ENCODE measurements at places on chromosomes 16 and 17.

DNA sequence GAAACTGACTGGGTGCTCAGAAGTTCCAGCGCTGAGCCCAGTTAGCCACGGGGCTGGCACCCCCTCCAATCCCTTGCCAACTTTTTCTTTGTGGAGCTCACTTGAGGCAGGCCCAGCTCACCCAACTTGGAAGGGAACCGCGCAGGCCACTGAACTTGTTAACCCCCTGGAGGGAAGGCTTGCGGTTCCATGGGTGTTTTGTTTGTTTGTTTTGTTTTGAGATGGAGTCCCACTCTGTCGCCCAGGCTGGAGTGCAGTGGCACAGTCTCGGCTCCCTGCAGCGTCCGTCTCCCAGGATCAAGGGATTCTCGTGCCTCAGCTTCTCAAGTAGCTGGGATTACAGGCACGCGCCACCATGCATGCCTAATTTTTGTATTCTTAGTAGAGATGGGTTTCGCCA, 34.1 kb upstream of the NDRG4 start:
- no peak for DNase-seq

DNA sequence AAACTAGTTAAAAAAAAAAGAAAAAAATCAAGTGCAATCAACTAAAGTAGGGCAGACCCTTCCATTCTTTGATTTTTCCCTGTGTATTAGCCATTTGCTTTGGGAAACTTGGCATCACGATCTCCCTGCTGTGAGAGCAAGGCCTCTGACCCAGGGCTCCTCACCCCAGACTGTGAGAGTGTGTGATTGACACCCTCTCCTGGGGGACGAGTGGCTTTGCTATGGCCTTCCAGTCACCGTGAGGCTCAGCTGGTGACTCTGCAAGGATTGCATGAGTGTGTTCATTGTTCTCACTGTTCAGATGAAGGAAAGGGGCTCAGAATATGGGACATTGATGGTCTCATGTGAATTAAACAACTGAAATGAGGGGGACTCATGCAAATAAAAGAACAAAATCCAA, 69.0 kb upstream of the BCAR1 start:
- no peak for DNase-seq

DNA sequence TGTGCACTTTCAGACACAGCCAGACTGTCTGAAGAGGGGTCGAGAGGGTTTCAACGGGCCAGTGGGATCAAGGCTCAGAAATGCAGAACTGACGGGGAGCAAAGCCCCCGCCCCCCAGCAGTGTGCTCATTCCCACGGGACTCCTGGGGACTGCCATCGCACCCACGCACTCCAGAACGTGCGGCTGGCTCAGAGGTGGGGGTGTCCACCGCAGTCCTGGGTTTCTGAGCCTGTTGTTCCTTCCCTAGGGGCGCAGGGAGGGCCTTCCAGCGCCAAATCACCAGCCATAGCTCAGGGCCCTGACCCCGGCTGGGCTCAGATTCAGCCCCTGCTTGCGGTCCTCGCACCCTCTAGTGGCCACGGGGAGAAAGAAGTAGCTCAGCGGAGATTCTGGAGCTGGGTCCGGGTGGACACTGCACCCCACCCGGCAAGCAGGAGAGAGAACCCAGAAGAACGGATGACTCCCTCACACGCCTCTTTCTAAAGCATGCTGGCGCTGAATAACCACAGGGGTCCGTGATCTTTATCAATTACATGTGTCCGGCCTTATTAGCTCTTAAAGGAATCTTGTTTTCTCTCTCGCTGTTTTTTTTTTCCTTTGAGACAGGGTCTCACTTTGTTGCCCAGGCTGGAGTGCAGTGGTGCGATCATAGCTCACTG, 45.0 kb upstream of the USP7 start:
- DNase-seq = no peak

DNA sequence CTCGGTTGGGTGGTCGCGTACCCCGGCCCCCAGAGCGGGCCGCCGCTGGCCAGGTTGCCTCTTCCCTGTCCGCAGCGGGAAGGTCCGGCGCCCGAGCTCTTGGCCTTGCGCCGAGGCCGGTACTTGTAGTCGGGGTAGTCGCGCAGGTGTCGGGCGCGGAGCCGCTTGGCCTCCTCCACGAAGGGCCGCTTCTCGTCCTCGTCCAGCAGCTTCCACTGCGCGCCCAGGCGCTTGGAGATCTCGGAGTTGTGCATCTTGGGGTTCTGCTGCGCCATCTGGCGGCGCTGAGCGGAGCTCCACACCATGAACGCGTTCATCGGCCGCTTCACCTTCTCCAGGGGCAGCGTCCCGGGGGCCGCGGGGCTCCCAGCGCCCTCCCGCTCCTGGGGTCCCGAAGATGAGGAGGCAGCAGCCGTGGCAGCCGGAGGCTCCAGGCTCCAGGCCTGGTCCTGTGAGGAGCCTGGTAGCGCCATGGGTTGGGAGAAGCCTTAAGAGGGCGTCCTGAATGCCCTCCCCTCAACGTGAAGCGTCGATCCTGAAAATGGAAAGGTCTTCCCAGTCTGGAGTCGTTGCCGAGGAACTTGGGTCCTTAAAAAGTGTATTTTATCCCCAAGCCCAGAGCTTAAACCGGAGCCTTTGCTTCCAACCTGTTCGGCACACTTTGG, 558 bp downstream of the SOX15 start:
- no peak for DNase-seq

DNA sequence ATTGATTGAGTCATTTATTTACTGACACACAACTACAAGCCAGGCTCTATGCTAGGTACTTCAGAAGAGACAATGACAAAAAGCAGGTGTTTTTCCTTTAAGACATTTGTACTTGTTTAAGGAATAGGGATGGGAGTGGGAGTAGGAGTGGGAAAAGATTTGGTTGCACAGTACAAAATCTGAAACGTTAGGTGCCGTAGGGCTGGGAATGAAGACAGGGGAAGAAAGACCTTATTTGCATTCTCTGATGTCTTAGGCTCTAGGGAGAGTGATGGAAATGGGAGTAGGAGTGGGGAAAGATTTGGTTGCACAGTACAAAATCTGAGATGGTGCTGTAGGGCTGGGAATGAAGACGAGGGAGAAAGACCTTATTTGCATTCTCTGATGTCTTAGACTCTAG, 28.7 kb upstream of the OR4D1 start:
- DNase-seq = no peak

DNA sequence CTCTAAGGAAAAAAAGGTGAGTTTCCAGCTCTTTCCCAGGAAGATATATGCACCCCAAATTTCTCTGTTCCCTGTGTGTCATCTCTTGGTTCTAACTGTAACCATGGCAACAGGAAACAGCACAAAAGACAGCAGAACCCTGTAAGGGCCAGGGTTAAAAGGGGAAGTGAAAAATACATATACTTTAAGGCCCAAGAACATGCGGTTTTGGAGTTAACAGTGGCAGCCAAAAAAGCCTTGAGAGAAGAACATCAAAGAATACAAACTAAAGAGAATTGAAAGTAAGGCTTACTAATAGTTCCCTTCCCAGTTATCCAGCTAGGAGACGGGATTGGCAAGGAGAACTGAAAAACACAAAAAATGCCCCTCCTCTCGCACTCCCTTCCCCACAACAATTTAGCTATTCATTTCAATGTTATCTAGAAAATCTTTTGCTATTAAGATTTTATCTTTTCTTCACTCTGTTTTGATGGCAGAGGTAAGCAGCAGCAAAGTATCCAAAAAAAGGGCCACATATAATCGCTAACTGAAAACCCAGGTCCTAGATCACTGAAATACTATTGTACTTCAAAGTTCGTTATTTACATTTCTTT, 1.5 kb downstream of the SPOP start:
- no peak for DNase-seq

DNA sequence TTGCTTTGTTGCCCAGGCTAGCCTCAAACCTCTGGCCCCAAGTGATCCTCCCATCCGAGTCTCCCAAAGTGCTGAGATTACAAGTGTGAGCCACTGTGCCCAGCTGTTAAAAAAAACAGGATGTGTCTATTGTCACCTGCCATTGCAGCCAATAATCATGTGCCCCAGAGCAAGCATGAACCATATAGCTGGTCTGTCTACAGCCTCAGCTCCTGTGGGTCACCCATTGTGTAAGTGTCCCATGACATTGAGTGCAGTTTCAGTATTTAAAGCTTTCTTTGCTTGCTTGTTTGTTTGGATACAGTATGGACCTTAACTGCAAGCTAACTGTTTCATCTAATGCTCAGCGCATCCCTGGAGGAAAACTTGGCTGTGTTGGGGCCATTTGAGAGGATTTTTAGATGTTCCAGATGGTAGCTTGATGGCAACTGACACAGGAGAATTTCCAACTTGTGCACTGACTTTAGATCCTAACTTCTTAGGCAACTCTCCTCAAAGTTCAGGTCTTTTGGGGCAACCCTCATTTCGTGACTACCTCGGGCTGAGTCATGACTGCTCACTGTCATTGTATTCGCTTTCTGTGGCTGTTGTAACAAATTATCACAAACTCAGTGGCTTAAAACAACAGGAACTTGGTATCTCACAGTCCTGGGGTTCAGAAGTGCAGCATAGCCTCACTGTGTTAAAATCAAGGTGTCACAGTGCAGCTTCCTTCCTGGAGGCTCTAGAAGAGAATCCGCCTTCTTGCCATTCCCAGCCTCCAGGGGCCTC, 30.3 kb upstream of the ADORA2B start:
- no peak for DNase-seq

GRCh38 chr16:82991966-82992675, 365.4 kb downstream of the CDH13 start:
- no peak for DNase-seq

- no peak for DNase-seq
These were observed 101.2 kb downstream of the KCNJ2 start for GRCh38 chr17:70270554-70270953.

- DNase-seq = peak; percentile 33
These were observed 1.1 kb upstream of the ADCY7 start for GRCh38 chr16:50265260-50265659.

DNA sequence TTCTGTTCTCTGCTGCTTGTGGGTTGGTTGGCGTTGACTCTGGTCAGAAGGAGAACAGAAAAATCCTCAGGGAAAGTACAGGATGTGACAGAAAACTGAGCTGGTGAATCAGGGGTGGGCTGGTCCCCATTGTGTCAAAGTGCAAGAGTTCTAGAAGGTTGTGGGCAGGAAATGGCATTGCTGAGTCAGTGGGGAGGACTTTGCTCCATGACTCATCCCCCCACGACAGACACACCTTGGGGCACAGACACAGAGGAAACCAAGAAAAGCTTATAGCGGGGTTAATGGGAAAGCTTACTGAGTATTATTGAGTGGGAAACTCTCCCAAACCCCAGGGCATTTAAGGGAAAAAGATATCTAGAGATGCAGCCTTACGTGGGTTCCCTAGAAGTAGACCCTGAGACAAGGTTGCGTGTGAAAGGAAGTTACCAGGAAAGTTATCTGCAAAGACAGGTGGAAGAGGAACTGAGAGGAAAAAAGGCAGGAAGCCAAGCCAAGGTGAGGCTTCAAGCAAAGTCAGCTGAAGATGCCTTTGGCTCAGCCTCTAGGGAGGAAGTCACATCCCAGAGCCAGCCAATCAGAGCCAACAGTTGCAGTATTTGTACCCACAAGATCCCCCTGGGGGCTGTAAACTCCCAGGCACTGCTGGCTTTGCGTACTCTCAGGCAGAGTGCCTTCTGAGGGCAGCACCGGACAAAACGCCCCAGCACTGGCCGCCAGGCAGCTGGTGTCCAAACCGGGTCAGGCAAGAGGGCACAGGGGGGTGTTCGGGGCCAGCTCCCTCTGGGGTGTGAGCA, 86.4 kb downstream of the FOXL1 start:
- peak; percentile 96 for DNase-seq

- no peak for DNase-seq
These were observed 593.5 kb upstream of the SOX9 start for GRCh38 chr17:71527311-71527710.

GRCh38 chr16:50152351-50152806, 727 bp upstream of the TENT4B start:
- no peak for DNase-seq

- no peak for DNase-seq
These were observed 6.3 kb upstream of the MMP28 start for GRCh38 chr17:35801583-35802224.

- DNase-seq = no peak
These were observed 252.3 kb upstream of the EEF2KMT start for GRCh38 chr16:5349670-5350517.

- no peak for DNase-seq
These were observed 10.2 kb upstream of the NFATC3 start for GRCh38 chr16:68074850-68075555.

- DNase-seq = no peak
These were observed 88.6 kb downstream of the BRIP1 start for GRCh38 chr17:61774724-61775123.

DNA sequence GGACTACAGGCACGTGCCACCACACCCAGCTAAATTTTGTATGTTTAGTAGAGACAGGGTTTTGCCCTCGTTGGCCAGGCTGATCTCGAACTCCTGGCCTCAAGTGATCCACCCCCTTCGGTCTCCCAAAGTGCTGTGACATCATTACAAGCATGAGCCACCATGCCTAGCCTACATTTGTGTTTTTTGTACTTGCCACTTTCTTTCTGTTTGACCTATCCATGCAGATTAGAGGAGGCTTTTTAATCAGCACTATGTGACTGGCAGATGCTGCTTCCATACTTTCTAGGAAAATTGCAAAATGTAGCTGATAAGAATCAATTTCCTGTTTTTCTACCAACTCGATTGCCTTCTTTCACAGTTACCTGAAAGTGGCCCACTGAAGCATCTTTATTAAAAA, 57.3 kb downstream of the B9D1 start:
- no peak for DNase-seq

- DNase-seq = no peak
These were observed 36.8 kb upstream of the RASD1 start for GRCh38 chr17:17532991-17533390.

GRCh38 chr16:647173-647902, 1.8 kb upstream of the WDR90 start:
- no peak for DNase-seq

GRCh38 chr17:17503566-17504130, 7.5 kb upstream of the RASD1 start:
- no peak for DNase-seq

GRCh38 chr17:7558544-7559319, at the start of gene TNFSF13:
Gene TNFSF13 (plus strand): TSS chr17:7558750. CDS start chr17:7559040, 290 bp downstream.
- DNase-seq = no peak

- no peak for DNase-seq
These were observed 27.0 kb downstream of the RMI2 start for GRCh38 chr16:11372073-11372828.

DNA sequence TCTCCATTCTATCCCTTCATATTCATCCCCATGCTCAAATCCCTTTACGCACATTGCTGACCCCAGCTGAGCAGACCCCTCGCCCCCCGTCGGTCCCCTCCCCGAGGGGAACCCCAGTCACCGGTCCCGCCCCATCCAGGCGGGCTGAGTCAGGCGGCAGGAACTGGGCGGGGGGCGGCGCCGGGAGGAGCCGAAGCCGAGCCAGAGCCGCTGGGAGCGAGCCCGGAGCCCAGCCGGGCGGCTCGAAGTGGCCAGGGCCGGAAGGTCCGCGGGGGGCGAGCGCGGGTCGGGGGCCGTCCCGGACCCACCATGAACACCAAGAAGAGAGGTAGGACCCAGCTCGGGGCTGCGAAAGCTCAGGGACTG, 8.6 kb downstream of the RIPOR1 start:
- DNase-seq = no peak

GRCh38 chr16:12423131-12423530, 380.6 kb downstream of the CPPED1 start:
- no peak for DNase-seq

- no peak for DNase-seq
These were observed 47.5 kb downstream of the CNGB1 start for GRCh38 chr16:57923418-57923817.
